ENCODE measurements at places on chromosomes 12 and 14.

DNA sequence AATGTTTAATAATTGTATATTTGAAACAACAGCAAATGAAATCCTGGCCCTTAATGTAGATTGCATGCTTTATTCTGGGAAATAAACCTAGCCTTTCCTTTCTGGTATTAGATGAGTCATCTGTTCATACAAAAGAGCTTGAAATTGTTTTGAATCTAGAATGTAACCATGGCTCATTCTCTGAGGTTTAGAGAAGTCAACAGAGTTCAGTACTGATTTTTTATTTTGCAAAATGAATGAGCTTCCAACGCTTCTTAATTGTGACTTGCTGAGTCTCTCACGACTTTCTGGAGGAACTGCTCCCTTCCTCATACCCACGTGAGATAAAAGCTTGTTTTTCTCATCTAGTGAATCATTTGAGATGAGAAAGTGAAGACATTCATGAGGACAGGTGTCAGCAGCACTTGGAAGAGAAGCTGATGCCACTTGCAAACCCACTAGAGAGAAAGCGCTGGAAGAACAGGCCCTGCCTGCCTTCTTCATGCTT, 509.6 kb downstream of the VRK1 start:
- DNase-seq = peak; percentile 57

GRCh38 chr12:112848972-112849371, 57.4 kb downstream of the RPH3A start:
- no peak for DNase-seq

DNA sequence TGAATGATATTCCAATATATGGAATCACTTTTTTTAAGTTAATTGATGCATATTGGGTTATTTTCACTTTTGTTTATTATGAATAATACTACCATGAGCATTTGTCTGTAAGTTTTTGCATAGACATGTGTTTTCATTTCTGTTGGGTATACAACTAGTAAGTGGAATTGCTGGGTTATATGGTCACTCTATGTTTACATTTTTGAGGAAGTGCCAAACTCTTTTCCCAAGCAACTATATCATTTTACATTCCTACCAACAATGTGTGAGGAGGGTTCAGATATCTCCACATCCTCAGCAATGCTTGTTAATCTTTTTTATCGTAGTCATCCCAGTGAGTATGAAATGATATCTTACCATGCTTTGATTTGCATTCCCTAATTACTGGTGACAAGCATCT, 64.0 kb downstream of the MON2 start:
- DNase-seq = no peak

- no peak for DNase-seq
These were observed 118.0 kb downstream of the NUAK1 start for GRCh38 chr12:106020736-106021135.

DNA sequence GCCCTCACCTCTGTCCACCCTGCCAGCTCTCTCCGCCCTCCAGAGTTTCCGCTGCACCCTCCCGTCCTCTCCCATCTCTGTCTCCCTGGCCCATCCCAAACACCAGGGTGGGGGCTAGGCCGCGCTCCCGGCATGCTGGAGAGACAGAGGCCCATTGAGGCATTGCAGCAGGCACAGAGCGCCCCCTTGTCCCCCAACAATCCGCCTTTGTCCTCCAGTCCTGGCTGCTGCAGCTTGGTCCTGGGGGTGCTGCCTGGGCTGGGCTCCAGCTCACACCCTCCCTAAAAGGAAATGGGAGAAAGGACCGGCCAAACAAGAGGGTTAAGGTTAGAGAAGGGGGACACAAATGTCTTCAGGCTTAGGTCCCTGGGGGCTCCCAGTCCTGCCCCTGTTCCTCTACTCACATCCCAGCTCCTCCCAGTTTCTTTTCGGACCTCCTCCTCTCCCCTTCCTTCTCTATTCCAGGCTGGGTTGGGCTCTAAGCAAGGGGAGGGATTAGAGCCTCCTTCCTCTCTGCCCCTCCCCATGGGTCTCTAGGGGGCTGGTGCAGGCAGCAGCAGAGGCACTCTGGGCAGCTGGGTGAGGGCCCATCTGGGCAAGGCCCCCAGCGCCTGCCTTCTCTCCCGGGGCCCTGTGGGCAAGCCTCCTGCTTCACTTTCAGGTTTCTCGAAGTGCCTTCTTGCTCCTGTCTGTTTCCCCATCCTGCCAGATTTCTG, at the start of gene CMTM5:
Gene CMTM5, plus strand, starts transcription at position 565 of the 716 bp plus-strand sequence. CDS start 206 bp downstream, outside the sequence.
- DNase-seq = no peak

GRCh38 chr14:51929910-51930682, 59.2 kb upstream of the RTRAF start:
- no peak for DNase-seq

DNA sequence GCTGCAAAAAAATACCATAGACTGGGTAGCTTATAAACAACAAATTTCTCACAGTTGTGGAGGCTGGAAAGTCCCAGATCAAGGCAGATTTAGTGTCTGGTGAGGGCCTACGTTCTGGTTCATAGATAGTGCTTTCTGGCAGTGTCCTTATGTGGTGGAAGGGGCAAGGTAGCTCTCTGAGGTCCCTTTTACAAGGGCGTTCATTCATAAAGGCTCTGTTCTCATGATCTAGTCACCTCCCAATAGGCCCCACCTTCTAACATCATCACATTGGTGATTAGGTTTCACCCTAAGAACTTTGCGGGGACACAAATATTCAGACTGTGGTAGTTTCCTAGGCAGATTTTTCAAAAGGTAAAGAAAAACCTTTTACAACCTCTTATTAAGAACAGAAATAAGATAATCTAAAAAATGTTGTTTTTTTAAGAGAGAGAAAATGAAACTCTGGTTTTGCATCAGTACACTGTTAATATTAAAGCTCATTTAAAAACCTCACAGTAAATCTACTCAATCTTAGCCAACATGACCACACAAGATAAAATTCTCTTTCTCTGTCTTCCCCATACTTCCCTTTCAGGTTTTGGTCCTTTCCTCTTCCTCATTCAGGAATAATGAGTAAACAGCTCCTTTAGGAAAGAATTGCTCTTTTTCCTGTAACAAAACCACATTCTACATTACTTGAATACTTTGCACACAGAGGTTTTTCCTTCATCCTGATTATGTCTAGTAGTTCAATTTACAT, 117.5 kb downstream of the UNC79 start:
- DNase-seq = no peak

- no peak for DNase-seq
These were observed 12.4 kb upstream of the A2M start for GRCh38 chr12:9127936-9128663.

GRCh38 chr12:112161711-112162110, 36.4 kb downstream of the TRAFD1 start:
- DNase-seq = no peak

GRCh38 chr12:27747111-27747820, 32.8 kb upstream of the KLHL42 start:
- DNase-seq = no peak

- DNase-seq = no peak
These were observed 20.3 kb upstream of the EMP1 start for GRCh38 chr12:13176256-13176655.

GRCh38 chr12:120783197-120783596, 57.6 kb downstream of the ACADS start:
- no peak for DNase-seq

DNA sequence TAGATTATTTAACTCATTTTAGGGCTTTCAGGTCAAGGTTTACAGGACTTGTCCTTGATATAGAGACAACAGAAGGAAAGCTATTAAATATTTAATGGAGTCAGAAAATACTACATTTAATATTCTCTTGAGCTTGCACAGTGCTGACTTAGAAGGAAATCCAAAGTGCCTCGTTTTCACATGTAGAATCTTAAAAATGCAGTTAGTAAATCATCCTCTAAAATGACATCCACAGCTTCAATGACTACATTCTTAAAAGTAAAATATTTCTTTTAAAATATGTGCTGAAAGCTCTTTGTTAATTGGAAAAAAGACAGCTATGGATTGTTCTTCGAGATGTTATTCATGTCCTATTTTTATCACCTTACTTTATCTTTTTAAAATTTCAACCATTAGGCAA, 146.9 kb downstream of the KCNC2 start:
- no peak for DNase-seq

DNA sequence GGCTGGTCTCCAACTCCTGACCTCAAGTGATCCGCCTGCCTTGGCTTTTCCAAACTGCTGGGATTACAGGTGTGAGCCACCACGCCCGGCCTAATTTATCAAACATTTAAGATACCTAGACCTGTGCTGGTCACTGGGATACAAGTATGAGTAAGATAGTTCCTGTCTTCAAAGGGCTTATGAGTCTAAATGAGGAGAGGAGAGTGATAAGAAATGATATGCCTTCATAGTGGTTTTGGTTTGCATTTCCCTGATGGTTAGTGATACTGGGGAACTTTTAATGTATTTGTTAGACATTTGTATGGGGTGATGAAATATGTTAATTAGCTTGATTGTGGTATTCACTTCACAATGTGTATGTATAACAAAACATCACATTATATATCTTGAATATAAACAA, 21.2 kb downstream of the TMED10 start:
- DNase-seq = no peak

DNA sequence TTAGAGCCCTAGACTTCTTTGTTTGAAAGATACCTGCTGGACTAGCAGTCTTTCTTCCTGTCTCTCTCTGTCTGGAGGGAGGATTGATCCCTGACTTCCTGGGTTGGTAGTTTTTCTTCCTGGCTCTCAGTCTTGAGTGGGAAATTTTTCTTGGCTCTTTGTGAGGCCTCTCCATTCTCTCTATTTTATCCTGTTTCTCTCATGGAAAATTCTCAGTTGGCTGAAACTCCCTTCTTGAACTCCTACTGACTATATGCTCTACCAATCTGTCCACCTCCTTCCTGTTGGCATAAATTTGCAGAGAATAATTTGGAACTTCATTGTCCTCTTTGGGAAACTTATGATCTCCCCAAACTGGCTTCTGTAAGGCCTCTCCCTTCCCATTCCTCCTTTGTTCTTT, 24.1 kb upstream of the MUCL1 start:
- no peak for DNase-seq

GRCh38 chr12:89311703-89312293, 40.5 kb downstream of the DUSP6 start:
- DNase-seq = no peak

- no peak for DNase-seq
These were observed 668 bp downstream of the APPL2 start for GRCh38 chr12:105235281-105235731.

- no peak for DNase-seq
These were observed 3.3 kb upstream of the CHURC1 start for GRCh38 chr14:64910847-64911495.

- no peak for DNase-seq
These were observed 52.7 kb upstream of the SYNE2 start for GRCh38 chr14:63800083-63800482.

DNA sequence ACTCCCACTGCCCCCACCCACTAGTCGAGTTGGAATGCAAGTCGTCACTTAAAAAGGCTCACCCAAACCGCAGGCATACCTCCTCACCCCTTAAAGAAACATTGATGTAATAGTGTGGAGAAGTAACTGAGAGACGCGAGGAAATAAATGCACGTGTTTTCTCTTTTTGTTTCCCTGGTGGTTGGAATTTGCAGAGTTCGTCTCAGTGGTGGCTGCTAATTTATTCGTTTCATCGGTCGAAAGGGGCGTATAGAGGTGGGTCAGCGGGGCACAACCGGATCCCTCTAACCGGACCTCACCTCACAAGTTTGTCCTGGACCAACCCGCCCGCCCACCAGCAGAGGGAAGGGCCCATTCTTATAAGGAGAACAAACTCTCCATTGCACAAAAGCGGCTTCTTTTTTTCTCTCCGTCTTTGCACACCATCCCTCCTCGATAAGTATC, 5.0 kb upstream of the NPAS3 start:
- DNase-seq = no peak

DNA sequence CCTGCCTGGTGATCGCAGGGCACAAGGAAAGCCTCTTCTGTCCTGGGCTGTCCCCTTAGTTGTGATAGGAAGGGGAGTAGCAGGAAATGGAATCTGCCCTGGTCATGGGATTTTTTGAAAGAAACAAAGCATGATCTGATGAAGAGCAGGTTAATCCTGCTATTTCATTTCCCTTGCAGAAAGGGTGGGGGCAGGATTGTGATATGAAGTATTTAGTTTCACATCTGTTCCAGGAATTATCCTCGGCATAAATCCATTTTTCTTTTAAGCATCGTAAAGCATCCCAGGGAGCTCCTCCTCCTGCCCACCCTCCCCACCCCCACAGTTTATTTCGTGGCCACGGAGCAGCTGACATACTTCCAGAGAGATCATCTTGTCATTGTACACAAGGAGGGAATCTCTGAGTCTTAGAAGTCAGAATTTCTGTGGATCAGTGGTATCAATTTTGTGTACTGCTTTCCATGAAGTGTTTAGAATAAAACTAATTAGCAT, 53.1 kb downstream of the TGFB3 start:
- DNase-seq = no peak

DNA sequence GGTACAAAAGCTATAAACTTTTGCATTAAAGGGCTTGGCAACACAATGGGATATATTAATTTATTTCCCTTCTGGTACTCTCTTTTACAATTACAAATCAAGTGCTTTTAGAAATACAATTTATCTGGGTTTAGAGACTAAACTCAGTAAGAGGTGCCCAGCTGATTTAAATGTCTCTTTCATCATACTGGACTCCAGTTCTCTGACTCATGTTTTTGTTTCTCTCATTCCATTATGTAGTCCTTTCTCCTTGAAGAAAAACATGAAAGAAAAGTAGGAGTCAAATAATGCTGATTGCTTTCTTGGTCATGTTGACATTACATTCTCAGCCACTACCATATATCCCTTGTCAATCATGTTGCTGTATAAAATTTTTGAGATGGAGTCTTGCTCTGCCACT, 36.3 kb upstream of the CFL2 start:
- no peak for DNase-seq

DNA sequence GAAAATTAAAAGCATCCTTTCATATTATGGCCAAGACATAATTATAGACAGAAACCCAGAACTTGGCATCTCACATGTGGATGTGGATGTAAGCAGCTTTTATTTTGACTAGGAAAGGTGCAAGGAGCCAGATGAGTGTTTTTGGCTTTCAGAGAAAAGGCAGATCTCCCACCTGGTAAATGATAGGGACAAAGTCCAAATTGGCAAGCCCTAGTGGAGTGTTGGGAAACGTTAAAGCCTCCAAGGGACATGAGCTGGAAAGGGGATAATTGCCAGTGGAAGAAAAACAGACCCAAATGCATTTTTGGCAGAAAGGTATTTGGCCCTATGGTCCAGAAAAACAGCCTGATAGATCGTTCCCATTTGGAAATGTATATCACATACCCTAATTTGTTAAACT, 60.1 kb downstream of the KLHL28 start:
- DNase-seq = no peak

DNA sequence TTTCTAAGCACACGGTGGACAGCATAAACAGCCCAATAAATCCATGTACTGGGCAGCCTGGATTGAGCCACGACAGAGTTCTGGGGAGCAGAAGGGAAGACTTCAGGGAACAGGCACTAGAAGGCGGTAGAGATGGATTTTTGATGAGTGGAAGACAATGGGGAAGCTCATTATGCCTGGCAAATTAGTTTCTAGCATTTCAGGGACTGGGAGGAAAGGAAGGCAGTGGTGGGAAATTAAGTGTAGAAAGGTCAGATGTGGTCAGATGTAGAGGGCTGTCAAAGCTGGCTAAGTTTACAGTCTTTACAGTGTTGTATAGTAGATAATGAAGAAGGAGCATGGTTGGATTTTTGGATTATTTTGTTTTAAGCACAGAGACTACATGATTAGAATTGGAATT, 9.2 kb downstream of the EGLN3 start:
- no peak for DNase-seq

Data from GM12864 (cell line).